NCI-H1092 (cell line): ENCODE measurements at places on chromosomes 2 and 18.

- DNase-seq: no peak
Measured at GRCh38 chr2:110114831-110115255, 779 bp downstream of the MALL start.

DNA sequence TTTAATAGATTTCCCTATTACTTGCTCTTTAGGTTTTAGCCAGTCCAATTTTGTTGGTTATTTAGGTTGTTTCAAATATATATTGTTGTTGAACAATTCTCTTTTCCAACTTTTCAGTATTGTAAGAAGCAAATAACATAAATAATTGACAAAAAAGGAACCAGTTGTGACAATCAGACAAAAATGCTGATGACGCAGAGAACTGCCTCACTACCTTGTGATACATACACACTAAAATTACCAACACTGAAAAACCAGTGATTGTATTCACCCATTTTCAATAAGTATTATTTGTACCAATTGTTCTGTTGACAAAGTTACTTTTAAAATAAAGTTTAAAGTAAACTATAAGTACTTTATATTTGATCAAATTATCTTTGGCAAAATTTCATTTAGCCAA is 43.1 kb upstream of the NABP1 start:
- DNase-seq: no peak

DNA sequence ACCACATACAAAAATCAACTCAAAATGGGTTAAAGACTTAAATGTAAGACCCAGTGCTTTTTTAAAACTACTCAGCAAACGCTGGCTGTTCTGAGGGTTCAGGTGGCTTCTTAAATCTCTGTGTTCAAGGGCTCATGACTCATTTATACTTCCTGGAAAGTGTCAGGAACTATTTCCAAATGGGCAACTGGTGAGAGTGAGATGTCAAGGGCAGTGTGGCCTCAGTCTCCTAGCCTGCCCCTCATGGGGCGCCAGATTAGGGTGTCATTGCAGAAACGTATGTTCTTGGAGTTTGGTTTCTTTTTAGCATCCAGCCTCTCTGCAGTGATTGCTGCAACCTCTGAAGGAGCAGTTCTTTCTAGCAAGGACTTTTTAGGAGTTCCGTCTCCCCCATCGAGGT is 485.4 kb downstream of the TNS1 start:
- no peak for DNase-seq

- DNase-seq: no peak
Measured at GRCh38 chr2:121469356-121469755, 61.3 kb upstream of the RNU4ATAC start.

DNA sequence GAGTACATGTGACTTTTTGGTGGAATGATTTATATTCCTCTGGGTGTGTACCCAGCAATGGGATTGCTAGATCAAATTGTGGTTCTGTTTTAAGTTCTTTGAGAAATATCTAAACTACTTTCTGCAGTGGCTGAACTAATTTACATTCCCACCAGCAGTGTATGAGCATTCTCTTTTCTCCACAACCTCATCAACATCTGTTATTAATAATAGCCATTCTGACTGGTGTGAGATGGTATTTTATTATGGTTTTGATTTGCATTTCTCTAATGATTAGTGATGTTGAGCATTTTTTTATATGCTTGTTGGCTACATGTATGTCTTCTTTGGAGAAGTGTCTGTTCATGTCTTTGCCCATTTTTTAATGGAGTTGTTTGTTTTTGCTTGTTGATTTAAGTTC is 267.4 kb upstream of the NT5C1B start:
- DNase-seq: no peak

- DNase-seq: no peak
Measured at GRCh38 chr2:136331226-136331625, 213.3 kb upstream of the CXCR4 start.

GRCh38 chr2:232937278-232937906 is 67.3 kb downstream of the SNORC start:
- DNase-seq: no peak
